Activated CD4-positive, alpha-beta memory T cell treated with anti-CD3 and anti-CD28 coated beads for 36 hours (primary cell): ENCODE measurements at places on chromosomes 6 and 20. TPM values are rescaled to one million over a fixed set of nuclear protein-coding genes. Genes with fewer than 3 reads are reported as not detected.

DNA sequence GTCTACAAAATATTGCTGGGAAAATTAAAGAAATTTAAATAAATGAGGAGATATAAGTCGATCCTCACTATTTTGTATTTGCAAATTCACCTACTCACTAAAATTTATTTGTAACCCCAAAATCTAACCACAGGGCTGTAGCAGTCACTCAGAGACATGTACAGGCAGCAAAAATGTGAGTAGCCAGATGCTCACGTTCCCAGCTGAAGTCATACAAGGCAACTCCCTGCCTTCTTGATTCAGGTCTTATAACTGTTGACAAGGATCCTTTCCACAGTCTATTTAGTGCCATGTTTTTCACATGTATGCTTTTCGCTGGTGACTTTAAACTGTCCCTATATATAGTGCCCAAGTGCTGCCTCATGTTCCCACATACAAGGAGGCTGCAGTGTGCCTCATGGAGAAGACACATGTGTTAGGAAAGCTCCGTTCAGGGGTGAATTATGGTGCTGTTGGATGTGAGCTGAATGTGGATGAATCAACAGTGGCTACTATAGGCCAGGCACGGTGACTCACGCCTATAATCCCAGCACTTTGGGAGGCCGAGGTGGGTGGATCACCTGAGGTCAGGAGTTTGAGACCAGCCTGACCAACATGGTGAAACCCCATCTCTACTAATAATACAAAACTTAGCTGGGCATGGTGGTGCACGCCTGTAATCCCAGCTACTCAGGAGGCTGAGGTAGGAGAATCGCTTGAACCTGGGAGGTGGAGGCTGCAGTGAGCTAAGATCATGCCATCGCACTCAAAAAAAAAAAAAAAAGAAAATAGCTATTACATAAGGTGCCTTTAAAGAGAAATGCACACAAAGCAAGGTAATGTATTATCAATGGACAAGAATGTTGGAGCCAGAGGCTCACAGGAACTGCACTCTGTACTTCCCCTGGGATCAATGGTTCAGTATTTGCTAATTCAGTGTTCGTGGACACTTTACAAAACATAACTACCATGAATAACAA, 55.3 kb downstream of the STK35 start:
- H3K4me3 ChIP-seq, result no peak overlapping the region
- H3K27me3 ChIP-seq, result no peaks in the 10 kb centered on the region
- no peaks in the 10 kb centered on the region for H3K36me3 ChIP-seq
- no peak for DNase-seq
- H3K4me1 ChIP-seq, result no peaks in the 10 kb centered on the region

KCNB1 gene
- total RNA-seq, result not detected

ZNF318 gene
- total RNA-seq, result 12.7 TPM

DNA sequence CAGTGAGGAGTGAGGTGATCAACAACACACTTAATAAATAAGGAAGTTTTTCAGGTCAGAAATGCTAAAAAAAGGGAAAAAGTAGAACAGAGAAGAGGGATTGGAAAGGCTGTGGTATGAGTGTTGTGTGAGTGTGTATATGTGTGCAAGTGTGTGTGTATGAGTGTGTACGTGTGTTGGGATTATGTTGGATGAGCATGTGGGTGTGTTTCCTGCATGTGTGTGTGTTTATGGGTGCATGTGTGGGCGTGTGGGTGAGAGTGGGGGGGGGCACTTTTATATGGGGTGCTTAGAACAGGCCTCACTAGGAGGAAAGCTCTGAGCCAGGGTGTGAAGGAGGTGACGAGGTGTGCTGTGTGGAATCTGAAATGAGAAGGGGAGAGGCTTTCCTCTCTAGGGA, 116.8 kb upstream of the SLC22A23 start:
- no peak overlapping the region for H3K4me3 ChIP-seq
- peaks cover 9% of the 10 kb centered on the region for H3K27me3 ChIP-seq
- no peaks in the 10 kb centered on the region for H3K36me3 ChIP-seq
- DNase-seq, result no peak
- H3K27ac ChIP-seq, result no peak overlapping the region
- no peaks in the 10 kb centered on the region for H3K4me1 ChIP-seq

GRCh38 chr6:11139051-11139960, 27.8 kb upstream of the ERVFRD-1 start:
- peaks cover 8% of the 10 kb centered on the region for H3K36me3 ChIP-seq
- no peaks in the 10 kb centered on the region for H3K27me3 ChIP-seq
- H3K27ac ChIP-seq, result no peak overlapping the region
- H3K4me1 ChIP-seq, result peaks cover 14% of the 10 kb centered on the region

- no peaks in the 10 kb centered on the region for H3K4me1 ChIP-seq
- H3K27ac ChIP-seq, result no peak overlapping the region
- no peaks in the 10 kb centered on the region for H3K36me3 ChIP-seq
- DNase-seq, result no peak
- no peak overlapping the region for H3K4me3 ChIP-seq
These were observed 33.2 kb downstream of the MAP7 start for GRCh38 chr6:136517002-136517401.

GRCh38 chr6:161487217-161487531, 213.3 kb upstream of the AGPAT4 start:
- H3K27me3 ChIP-seq, result no peaks in the 10 kb centered on the region
- H3K36me3 ChIP-seq, result no peaks in the 10 kb centered on the region
- DNase-seq, result no peak
- H3K4me3 ChIP-seq, result no peak overlapping the region
- no peaks in the 10 kb centered on the region for H3K4me1 ChIP-seq

- peaks cover 2% of the 10 kb centered on the region for H3K36me3 ChIP-seq
- no peak overlapping the region for H3K27ac ChIP-seq
- no peaks in the 10 kb centered on the region for H3K4me1 ChIP-seq
- no peak for DNase-seq
- H3K27me3 ChIP-seq, result no peaks in the 10 kb centered on the region
These were observed 27.8 kb upstream of the APMAP start for GRCh38 chr20:25020345-25020744.

SMPDL3A gene
- total RNA-seq, result 0.17 TPM
